ENCODE measurements at places on chromosomes 11 and 22.
A peak's percentile ranks its signal among the peaks of the same experiment; 100 is the strongest.

DNA sequence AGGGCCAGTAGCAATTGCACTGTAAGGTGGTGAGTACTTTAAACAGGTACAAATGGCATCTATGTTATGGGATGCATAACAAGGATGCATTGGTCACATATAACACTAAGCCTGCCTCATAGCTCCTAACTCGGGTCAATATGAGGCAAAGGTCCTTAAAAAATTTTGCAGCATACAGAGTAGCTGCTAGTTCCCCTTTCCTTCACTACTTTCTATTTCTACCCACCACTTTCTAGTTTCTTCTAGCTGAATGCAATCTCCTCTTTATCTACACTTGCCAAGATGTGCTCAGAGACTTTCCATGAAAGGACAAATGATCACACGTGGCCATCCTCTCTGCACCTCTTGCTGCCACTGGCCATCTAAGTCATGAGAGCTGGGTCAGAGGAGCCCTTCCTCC is 9.8 kb downstream of the OR51F2 start:
- no peak for DNase-seq

DNA sequence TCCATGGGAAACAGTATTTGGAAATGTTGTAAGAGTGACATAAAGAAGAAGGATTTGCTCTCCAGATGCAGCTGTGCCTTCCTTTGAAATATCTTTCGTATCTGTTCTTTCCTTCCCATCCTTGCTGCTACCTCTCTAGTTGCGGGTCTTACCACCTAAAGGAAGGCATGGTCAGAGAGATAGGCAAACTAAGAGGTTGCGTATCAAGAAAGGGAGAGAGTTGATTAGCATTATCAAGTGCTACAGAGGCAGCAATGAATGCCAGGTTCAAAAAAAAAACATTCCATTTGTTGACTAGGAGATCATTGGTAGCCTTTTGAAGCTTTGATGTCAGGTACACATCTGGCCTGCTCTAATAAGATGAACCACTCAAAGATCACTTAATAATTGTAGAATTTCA is 4.6 kb downstream of the GTPBP1 start:
- DNase-seq = no peak

- no peak for DNase-seq
Measured at GRCh38 chr11:106172386-106172991, 95.0 kb downstream of the AASDHPPT start.

DNA sequence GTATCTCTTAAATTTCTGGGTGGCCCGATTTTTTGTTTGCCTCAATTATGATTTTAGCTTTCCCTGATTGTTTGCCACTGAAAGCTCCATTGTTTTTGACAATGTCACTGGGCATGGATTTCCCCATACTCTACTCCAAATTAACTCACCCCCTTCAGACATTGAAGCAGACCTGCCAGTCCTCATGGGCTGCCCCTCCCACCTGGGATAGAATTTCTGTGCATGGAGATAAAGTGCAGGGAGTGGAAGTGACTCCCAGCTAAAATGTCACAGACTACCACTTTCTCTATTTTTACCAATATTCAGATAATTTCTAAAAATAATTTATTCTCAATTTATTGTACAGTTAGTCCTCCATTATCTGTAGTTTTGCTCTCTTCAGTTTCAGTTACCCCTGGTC is 79.1 kb upstream of the CLPB start:
- DNase-seq = no peak

GRCh38 chr11:110065189-110065588 is 28.0 kb upstream of the ZC3H12C start:
- no peak for DNase-seq

DNA sequence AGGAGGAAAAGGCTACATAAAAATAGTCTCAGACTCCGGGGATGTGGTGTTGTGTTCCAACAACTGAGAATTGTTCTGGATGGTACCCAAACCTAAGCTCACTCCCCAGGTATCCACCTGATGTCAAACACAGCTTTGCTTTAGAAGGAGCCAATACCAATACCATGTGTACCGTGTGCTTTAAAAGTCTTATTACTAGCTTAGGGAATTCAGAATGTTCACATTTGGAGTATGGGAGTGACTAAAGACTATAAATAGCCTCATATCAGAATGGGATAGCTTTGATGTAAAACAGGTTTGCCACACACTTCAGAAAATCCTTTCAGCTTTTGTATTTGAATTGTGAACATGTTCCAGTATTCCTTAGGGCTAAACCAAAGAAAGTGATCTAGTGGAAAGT is 248.7 kb upstream of the ARHGAP42 start:
- DNase-seq = no peak

GRCh38 chr11:66891851-66892660 is 35.2 kb downstream of the LRFN4 start:
- peak; percentile 90 for DNase-seq

DNA sequence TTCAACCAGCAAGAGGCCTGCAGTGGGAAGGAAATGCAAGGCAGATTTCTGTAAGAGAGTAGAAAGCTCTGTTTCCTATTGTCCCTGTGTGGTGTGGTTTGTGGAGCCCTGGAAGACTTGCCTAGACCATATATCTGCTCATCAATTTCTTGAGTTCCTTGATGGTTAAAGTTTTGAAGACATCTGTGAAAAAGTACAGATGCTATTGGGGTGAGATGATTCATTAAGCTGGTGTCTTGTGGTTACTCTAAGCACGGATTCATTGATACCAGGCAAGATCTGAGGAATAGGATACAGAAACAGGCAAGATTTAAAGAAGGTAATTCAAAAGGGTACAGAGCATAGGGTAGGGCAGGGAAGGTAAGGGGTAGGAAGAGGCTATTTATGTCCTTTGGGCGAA is 275.8 kb upstream of the SESN3 start:
- DNase-seq = no peak

GRCh38 chr22:27495325-27495724 is 306.2 kb downstream of the MN1 start:
- no peak for DNase-seq

GRCh38 chr22:42018224-42018623 is 19.6 kb downstream of the WBP2NL start:
- DNase-seq = no peak

DNA sequence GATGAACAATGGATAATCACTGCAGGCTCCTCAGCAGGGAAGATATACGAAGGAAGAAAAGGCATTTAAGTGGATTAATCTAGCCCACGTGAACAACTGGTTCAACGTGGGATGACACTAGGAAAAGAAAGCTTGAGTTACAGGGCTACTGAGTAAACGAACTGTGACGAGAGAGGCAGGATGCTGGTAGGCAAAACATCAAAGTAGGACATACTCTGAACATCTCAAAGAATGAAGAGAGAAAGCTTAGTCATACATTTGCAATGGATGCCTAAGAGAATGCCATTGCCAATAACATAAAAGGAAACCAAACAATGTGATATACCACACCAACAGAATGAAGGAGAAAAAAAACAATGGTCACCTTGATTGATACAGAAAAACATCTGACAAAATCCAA is 12.9 kb downstream of the USP28 start:
- DNase-seq = no peak

GRCh38 chr22:48405741-48406140 is 1421.9 kb downstream of the BRD1 start:
- DNase-seq = no peak

- no peak for DNase-seq
Measured at GRCh38 chr22:49855251-49855911, 1.7 kb downstream of the ZBED4 start.

- no peak for DNase-seq
Measured at GRCh38 chr11:11267312-11267711, 85.7 kb downstream of the CSNK2A3 start.

Data from GM13976 (cell line).